Aorta (tissue), 5 donors: ENCODE measurements at places on chromosomes 11 and 22. TPM values are rescaled to one million over a fixed set of nuclear protein-coding genes. Genes with fewer than 3 reads are reported as not detected.

- no peak for DNase-seq
Measured at GRCh38 chr22:45804319-45804985, 132.8 kb downstream of the ATXN10 start.

DNA sequence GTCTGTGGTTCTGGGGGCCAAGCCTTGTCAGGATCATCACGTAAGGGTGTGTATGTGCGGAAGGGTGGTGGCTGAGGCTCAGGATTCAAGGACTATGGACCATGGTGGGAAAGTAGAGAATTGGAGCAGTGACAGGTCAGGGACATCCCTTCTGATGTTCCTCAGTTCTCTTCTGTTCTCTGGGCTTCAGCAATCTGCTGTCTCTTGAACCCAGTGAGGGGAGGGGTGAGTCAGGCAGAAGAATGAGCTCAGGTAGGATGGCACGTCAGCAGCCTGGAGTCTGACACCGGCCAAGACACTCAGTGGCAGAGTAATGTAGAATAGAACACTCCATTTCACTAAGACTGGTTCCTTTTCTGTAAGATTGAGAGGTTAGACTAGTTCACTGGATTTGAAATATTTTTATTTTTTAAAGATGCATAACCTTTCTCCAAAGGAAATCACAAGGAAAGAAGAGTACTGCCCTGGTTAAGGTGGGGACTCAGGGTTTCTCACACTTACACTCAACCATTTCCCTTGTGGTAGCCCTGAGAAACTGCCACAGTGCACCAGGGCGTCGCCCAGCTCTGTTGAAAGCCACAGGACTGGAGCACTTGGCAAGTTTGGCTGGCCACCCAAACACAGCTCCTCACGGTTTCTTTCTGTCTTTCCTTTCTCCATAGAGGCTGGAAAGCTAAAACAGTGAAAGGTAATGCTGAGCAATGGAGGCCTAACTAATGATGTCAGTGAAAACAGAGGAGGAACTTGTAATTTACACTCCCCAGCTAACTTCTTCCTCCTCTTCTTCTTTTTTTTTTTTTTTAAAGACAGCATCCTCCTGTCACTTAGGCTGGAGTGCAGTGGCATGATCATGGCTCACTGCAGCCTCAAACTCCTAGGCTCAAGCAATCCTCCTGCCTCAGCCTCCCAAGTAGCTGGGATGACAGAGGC lies 23.1 kb upstream of the MICAL2 start:
- DNase-seq = peak; percentile 71

DNA sequence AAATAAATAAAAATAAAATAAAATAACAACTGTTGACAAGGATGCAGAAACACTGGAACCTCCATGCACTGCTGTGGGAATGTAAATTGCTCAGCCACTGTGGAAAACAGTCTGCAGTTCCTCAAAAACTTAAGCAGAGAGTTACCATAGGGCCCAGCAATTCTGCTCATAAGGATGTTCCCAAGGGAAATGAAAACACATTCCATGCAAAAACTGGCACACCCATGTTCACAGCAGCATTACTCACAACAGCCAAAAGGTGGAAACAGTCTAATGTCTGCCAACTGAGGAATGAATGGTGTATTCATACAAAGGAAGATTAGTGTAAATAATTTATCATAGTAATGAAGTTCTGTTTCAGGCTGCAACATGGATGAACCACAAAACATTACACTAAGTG lies 3.2 kb upstream of the KRTAP5-10 start:
- DNase-seq = no peak

Gene IFITM2
- 424 TPM for polyA plus RNA-seq

DNA sequence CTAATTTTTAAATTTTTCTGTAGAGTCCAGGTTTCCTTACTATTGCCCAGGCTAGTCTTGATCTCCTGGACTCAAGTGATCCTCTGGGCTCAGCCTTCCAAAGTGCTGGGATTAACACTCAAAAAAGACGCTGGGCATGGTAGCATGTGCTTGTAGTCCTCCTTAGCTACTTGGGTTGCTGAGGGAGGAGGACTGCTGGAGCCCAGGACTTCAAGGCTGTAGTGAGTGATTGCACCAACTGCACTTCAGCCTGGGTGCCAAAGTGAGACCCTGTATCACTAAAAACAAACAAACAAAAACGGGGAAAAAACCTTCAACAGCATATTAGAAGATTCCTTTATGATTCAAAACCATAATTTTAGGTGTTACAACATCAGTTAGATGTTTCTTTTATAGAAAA lies 44.6 kb downstream of the RSF1 start:
- no peak for DNase-seq

DNA sequence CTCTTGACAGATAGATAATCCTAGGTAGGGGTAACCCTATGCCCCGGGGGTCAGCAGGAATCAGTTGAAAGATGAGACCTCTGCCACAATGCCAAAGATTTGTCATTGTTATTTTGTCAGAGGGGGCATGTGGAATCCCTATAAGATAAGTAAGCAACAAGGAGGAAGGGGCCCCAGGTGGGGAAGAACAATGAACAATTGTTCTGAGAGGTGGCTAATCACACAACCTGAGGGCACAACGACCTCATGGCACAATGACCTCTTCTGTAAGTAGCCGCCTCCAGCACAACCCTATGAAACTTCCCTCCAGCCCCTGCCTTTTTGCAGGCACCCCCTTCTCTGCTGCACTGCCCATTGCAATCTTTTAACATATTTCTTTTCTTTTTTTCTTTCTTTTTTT lies 11.8 kb upstream of the FBLN1 start:
- no peak for DNase-seq

DNA sequence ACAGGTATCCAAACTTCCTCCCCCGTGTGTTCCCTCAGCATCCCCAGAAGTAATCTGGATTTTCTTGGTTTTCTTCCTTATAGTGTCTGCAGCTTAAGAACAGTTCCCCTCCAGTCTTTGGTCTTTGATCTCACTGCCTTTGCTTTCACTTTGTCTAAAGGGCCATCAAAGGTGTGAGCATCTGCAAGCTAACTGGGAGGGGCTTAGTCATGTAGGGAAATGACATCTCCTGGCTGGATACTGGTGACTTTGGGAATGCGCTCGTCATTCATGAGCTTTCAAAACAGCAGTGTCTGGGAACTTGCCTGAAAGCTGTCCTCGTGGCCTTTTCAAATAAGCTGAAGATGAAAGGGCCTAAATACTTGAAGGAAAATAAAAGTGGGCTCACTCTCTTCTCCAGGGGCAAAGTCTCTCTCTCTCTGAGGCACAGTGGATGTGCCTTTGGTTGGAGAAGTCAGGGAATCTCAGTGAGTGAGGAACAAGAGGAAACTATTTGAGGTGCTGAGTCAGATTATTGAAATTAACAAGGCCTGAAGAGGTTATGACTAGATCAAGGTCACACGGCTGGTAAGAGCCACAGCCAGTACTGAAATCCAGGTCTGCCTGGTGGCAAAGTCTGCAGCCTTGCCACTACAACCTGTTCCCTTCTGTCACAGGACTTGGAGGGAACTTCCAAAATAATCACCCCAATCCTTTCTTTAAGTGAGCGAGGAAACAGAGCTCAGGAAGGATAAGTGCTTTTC lies 45.6 kb upstream of the TENM4 start:
- no peak for DNase-seq
